ENCODE measurements at places on chromosomes 4 and X.

GRCh38 chrX:14084466-14084865, 54.8 kb upstream of the GEMIN8 start:
- DNase-seq = no peak

- DNase-seq = no peak
Observed at GRCh38 chrX:41192880-41193279, 107.6 kb downstream of the USP9X start.

- no peak for DNase-seq
Observed at GRCh38 chr4:41989994-41990364, 351 bp upstream of the SLC30A9 start.

DNA sequence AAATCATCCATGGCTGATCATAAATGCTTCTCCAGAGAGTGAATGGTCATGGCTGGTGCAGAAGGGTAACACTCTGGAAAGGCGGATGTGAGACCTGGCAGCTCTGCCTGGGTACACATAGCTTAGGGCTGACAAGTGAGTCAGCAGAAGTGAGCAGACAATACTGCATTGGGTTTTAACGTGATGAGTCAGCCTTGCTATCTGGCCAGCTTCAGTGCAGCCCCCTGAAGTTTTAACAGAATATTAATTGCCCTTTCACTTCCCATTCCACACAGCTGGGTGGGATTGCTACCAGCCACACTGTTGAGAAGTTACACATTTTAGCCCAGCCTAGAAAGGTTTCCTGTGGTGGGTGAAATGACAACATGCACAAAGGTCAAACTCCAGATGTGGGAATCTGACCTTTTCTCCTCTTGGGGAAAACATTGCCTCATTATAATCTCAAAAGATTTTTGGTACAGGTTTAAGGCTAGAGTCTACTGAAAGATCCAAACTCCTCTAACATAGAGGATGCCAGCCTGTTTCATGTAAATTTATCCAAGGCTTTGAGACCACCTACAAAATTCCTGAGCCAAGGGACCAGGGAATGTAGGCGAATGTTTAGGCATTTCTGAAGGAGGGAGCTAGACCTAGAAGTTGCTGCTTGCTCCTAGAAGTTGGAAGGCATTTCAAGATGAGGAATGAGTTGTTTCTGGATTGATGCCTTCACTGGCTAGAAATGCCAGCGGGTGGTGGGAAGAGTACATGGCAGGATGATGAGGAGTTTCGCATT, 230.3 kb upstream of the PGRMC2 start:
- DNase-seq = peak; percentile 97

- DNase-seq = no peak
Observed at GRCh38 chr4:65696436-65696835, 26.1 kb upstream of the EPHA5 start.

GRCh38 chr4:114487101-114487500, 111.5 kb upstream of the UGT8 start:
- DNase-seq = no peak

DNA sequence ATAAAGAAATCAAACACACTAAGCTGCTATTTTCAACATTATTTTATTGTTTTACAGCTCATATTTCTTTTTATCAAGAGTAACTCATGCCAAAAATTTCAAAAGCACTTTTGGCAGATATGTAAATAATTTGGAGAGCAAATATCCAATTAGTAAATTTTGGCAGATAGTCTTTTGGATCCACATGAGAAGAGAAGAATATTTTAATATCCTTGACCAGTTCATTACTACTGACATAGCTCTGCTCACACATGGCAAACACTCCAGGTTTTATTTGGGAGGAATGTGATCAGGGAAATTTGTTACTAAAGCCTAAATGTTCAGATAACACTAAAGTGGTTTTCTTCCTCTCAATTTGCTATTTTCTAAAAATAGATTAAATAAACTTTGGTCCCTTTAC, 1054.3 kb downstream of the FAT4 start:
- DNase-seq = no peak

DNA sequence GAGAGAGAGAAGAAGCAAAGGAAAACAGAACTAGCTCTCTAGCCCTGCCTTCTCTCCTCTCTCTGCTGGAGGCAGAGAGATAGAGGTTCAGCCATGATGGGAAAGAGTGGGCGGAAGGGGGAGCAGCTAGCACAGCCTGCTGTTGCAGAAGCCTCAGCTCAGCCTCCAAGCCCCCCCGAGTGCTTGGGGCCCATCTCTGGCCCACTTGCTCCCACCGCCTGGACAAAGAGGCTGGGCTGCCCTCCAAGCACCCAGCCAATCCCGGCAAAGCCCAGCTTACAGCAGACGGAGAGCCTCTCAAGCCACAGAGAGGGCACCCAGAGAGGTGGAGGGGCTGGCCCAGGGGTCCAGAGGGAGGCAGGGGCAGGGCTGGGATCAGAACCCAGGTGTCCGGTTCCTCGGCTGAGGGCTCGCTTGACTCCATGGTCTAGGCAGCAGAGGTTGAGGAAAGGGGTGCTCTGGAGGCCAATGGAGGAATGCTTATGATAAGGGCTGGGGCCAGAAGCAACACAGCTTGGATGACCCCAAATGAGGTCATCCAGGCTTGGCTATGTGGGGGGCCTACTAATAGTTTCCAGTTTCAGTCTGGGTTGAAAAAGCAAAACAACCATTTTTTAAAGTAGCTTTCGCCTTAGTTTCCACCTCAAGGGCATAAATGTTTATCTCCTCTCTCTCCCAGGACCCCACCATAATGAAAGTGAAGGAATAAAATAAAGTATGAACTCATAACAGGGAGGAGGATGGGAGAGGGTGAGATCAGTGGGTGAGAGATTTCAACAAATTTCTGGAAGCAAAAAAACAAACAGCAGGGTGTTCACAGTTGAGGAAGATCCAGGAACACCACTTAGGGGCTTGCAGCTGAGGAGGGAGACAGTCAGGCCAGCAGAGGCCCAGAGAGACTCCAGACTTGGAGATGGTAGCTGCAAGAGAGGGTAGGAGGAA, 24.9 kb upstream of the IQSEC2 start:
- no peak for DNase-seq

- DNase-seq = peak; percentile 0
Observed at GRCh38 chrX:5051831-5052491, 1176.7 kb downstream of the NLGN4X start.

DNA sequence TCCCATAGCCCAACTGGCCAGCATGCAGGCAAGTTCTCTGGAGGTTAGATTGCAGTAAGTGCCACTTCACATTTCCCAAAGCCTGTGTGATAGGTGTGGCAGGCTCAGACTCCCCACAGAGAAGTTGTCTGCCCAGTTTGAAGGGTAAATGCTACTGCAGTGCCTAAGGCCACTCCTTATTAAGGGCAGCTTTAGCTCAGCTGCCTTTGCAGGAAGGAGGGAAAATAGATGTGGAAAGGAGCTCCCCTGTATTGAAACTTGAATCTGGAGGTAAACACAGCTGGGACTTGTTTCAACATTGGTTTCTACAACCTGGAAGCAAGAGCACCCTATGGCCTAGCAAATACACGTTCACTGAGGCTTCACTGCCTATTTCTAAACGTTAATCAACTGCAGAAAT, 22.4 kb downstream of the NEXMIF start:
- no peak for DNase-seq

DNA sequence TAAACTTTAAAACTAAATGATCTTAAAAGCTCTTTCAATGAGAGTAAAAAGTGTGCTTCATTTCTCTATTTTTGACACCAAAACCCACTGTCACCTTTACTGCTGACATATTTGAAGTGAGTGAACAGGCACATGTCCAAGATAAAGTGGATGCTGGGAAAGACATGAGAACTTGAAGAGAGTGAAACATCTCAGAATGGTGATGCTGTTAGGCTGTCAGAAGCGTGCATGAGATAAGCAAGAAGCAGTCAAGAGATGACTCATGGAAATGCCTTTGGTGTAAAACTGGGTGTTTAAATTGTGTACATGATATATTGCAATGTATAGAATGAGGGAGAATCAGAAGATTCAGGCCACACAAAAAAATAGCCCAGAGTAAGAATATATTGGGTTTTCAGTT, 21.8 kb upstream of the GBA3 start:
- DNase-seq = peak; percentile 11

DNA sequence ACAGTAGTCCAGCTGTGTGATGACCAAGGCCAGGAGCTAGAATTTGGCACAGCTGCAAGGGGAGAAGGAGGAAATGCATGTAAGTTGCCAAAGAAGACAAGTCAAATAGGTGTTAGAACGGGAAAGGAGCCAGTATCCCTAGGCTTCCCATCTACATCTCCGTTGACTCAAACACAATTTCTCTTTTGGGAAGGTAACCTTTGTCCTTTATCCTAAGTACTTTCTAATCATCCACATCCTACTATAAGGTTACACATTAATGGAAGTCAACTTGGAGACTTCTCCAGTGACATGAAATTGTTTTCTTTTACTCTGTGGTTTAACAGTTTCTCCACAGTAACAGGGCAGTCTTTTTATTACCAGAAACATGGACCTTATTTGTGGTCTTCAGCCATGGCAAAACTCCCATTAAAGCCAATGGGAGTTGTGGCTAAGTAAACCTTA, 620.0 kb downstream of the ANKRD50 start:
- DNase-seq = no peak

GRCh38 chr4:183256343-183256742, 63.7 kb downstream of the CLDN22 start:
- DNase-seq = no peak

- DNase-seq = peak; percentile 12
Observed at GRCh38 chr4:37827802-37828321, 1.4 kb downstream of the PGM2 start.

DNA sequence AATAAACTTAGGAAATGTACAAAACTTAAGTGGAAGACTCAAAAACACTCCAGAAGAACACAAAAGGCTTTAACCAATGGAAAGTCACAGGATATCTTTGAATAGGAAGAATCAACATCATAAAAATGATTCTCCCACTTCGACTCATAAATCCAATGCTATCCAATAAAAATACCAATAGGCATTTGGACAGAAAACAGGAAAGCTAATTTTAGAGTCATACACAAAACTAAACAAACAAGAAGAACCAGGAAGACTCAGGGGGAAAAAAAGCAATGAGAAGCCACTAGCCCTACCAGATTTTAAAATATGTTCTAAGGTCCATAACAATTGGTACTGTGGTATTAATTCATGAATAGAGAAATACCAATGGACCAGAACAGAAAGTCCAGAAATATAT, 28.2 kb downstream of the SLC9A7 start:
- no peak for DNase-seq

DNA sequence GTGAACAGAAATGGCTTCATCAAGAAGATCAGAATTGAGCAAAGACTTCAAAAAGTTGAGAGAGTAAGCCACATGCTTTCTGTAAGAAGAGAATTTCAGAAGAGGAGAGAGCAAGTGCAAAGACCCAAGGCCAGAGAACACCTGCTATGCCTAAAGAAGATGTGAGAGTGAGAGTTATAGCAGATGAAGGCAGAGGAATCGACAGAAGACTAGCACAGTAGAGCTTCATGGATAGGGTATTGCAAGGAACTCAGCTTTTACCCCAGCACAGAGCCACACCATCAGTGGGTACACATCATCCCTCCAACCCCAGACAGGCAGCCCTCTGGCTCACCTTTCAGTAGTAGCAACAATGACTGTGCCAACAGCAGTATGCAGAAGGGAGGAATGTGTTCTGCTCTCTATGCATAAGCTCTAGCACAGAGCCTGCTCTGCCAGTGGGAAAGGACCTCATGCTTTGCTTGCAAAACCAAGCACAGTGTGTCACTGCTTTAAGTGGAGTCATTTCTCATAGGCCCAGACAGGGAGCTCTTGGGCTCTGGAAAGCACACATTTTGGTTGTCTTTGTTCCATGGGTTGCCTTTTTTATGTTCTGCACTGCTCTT, 318.6 kb downstream of the NAF1 start:
- no peak for DNase-seq

DNA sequence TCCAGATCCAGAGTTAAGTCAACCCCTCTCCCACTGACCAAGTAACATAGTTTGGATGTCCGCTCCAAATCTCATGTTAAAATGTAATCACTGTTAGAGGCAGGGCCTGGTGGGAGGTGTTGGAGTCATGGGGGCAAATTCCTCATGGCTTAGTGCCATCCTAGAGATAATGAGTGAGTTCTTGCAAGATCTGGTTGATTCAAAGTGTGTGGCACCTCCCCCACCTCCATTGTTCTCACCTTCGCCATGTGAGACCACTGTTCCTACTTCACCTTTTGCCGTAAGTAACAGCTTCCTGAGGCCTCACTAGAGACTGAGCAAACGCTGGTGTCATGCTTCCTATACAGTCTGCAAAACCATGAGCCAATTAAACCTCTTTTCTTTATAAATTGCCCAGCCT, 548.8 kb downstream of the INPP4B start:
- no peak for DNase-seq

DNA sequence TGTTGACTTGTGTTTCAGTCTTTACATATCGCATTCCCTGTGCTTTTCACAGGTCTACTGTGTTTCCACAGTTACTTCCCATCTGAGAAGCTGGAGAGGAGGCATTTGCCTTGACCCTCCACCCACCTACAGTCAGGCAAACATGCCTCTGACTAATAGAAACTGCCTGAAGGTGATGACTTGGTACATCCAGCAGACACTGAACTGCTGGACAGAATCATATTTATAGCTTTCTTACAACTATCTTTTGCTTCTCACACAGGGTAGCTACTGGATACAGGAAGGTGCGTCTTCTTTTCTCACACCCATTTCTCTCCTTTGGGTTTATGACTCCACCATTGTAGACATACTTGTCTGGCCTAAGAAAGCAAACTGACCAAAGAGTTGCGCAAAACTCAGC, 58.0 kb downstream of the VGLL1 start:
- peak; percentile 6 for DNase-seq

- DNase-seq = peak; percentile 78
Observed at GRCh38 chr4:85720735-85721134, 245.8 kb downstream of the ARHGAP24 start.

- no peak for DNase-seq
Observed at GRCh38 chrX:132369617-132370326, 119.1 kb downstream of the MBNL3 start.

GRCh38 chrX:122787231-122787630, 396.8 kb upstream of the GRIA3 start:
- no peak for DNase-seq

DNA sequence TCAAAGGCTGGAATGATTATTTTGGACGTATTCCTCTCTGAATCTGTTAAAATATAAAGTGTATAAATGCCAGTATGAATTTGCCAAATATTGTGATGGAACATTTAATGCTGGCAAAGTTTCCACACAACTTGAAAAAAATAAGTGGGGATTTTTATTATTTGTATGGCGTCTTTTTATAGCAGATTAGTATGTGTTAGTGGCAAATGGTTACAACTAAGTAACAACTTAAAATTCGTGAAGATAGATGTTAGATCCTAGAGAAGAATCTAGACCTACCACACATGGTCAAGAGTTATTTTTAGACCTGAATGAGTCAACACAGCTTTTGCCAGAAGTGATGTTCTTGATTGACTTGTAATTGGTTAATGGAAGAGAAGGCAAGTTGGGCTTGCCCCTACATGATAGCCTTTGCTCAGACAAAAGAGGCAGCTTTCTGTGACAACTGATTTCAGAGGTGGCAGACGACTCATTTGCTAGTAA, 4.8 kb downstream of the CPE start:
- DNase-seq = no peak

DNA sequence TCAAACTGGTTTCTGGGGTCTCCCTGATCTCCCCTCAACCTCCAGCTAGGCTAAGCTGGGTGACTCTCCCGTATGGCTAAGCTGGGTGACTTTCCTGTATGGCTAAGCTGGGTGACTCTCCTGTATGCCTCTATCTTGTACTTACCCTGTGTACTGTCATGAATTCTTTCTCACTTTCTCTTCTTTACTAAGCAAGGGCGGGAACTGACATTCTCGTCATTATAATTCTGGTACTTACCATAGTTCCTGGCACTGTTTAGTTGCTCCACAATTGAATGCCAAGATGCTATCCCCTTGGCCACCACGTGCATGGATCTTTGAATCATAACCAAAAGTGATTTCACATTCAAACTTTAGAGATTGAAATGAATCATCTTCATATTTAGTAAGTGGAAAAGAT, 8.8 kb downstream of the INTU start:
- DNase-seq = peak; percentile 17

All from EL (cell line).